ENCODE measurements at places on chromosomes 3 and 15. TPM values are rescaled to one million over a fixed set of nuclear protein-coding genes. Genes with fewer than 3 reads are reported as not detected.

Gene HGD
- 2.0 TPM for total RNA-seq

Gene PLS1
- 2.6 TPM for total RNA-seq

Gene ZBBX
- total RNA-seq = not detected

Gene TIMP4
- not detected for total RNA-seq

Gene ATP13A4
- 4.2 TPM for total RNA-seq

Gene TRANK1
- total RNA-seq = 102 TPM

Gene FAM3D
- not detected for total RNA-seq

Gene CSPG5
- total RNA-seq = 0.43 TPM

Gene ZNF774
- 2.4 TPM for total RNA-seq

Gene DPPA2
- not detected for total RNA-seq

Gene PSTPIP1
- 241 TPM for total RNA-seq

Gene IL17RD
- not detected for total RNA-seq

Gene NPAP1
- not detected for total RNA-seq

Gene FRMD4B
- 8.9 TPM for total RNA-seq

Gene CGNL1
- not detected for total RNA-seq

Gene GPR27
- total RNA-seq = 0.28 TPM

Gene CXCR6
- total RNA-seq = 13.5 TPM

Gene NECTIN3
- total RNA-seq = 10.4 TPM

Gene KCNAB1
- total RNA-seq = 0.09 TPM

Gene OR4F15
- total RNA-seq = not detected

Gene IL20RB
- 1.3 TPM for total RNA-seq

Gene RETNLB
- total RNA-seq = not detected

Gene GOLGA6A
- total RNA-seq = 0.40 TPM

Gene RNU5B-1
- 27.2 TPM for total RNA-seq

Gene IRAK2
- total RNA-seq = 3.5 TPM

Gene PCSK6
- 2.1 TPM for total RNA-seq

Gene HPS3
- total RNA-seq = 37.4 TPM

Measured in activated naive CD8-positive, alpha-beta T cell treated with anti-CD3 and anti-CD28 coated beads, Interleukin-2, amount 10 ng/mL, durations not matched to agents 7 days and 5 days (primary cell).